CD8-positive, alpha-beta memory T cell (primary cell): ENCODE measurements at places on chromosomes 7 and 10. TPM values are rescaled to one million over a fixed set of nuclear protein-coding genes. Genes with fewer than 3 reads are reported as not detected.
A peak's percentile ranks its signal among the peaks of the same experiment; 100 is the strongest.

- no peaks in the 10 kb centered on the region for H3K27me3 ChIP-seq
- H3K4me3 ChIP-seq, result no peak overlapping the region
- H3K36me3 ChIP-seq, result peaks cover 5% of the 10 kb centered on the region
- H3K4me1 ChIP-seq, result peaks cover 83% of the 10 kb centered on the region
- no peak overlapping the region for H3K27ac ChIP-seq
- DNase-seq, result no peak
Observed at GRCh38 chr10:32341596-32341995, 5.4 kb downstream of the EPC1 start.

The COL17A1 gene
- not detected for total RNA-seq

GRCh38 chr7:112257073-112257472 lies 50.6 kb downstream of the ZNF277 start:
- no peaks in the 10 kb centered on the region for H3K4me1 ChIP-seq
- no peak for DNase-seq
- H3K4me3 ChIP-seq, result no peak overlapping the region
- H3K27ac ChIP-seq, result no peak overlapping the region

- no peaks in the 10 kb centered on the region for H3K4me1 ChIP-seq
- DNase-seq, result no peak
- no peaks in the 10 kb centered on the region for H3K36me3 ChIP-seq
- no peak overlapping the region for H3K4me3 ChIP-seq
- H3K27me3 ChIP-seq, result no peaks in the 10 kb centered on the region
- no peak overlapping the region for H3K27ac ChIP-seq
Observed at GRCh38 chr10:113326160-113327111, 226.4 kb upstream of the HABP2 start.

DNA sequence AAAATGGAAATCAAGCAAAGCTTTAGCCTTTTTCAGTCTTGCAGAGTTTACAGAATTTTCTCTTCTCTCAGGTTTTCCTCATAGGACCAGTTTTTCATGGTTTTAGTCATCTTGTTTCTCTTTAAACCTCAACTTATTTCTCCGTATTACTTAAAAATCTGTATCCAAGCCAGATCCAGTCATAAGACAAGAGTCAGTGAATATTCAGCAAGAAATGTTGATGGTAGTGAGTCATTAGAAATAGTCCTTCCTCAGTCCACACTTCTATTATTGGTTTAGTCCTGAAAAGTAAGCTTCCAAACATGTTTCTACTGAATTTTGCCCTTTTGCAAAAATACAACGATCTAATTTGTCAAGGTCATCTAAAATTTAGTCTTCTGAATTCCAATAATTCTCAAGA lies 107.0 kb downstream of the VIM start:
- no peak for DNase-seq
- H3K36me3 ChIP-seq, result no peaks in the 10 kb centered on the region
- no peak overlapping the region for H3K4me3 ChIP-seq
- no peaks in the 10 kb centered on the region for H3K4me1 ChIP-seq

DNA sequence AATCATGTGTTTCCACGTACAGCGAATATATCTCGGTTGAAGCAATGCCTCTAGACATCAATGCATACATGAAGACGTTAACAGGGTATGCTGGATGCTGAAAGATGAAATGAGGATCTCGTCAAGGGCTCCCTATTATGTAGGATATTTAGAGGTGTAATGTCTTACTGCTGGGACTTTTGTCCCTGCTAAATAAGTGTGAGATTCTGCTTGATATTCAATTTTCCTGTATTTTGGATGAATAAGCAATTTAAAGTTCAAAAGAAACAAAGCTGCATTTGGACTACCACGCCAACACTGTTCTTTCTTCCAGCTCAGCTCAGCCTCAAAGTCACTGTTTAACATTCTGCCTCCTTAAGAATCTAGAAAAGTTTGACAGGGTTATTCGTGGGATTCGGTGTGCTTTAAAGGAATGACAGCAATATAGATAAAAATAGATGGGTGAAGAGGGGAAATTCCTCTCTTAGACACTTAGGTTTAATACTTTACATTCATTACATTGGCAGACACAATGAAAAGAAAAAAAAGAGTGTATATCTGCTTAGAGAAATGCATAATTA lies 110.1 kb upstream of the RHEB start:
- no peak overlapping the region for H3K27ac ChIP-seq
- no peak overlapping the region for H3K4me3 ChIP-seq
- no peaks in the 10 kb centered on the region for H3K27me3 ChIP-seq
- DNase-seq, result no peak

DNA sequence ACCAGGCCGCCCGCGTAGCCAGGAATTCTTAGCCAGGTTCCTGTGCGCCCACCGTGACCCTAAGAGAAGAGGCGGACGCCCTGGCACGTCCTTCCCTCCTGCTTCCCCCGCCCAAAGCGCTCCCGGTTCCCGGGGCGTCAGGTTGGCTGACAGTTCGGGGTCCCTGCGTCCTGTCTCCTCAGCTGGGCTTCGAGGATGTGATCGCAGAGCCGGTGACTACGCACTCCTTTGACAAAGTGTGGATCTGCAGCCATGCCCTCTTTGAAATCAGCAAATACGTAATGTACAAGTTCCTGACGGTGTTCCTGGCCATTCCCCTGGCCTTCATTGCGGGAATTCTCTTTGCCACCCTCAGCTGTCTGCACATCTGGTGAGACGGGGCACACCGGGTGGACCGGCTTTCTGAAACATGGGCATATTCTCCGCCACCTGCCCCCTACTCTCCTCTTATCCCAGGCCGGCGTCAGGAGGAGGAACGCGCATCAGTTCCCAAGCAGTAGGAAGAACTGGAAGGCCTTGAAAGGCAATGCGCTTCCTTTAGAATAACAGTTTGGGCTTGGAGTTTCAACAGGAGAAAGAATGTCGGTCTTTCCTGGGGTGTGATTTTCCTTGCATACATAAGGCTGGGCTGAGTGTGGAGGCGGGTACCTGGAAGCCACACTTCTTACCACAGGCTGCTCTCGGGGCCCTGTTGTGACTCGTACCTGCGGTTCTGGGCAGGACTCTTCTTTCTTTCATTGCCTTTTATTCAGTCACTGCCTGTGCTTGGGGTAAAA lies 728 bp downstream of the CAV2 start:
- no peaks in the 10 kb centered on the region for H3K36me3 ChIP-seq
- H3K4me1 ChIP-seq, result peaks cover 7% of the 10 kb centered on the region

GRCh38 chr10:3852147-3852904 lies 67.3 kb upstream of the KLF6 start:
- no peaks in the 10 kb centered on the region for H3K36me3 ChIP-seq
- peak; percentile 46 for DNase-seq
- no peaks in the 10 kb centered on the region for H3K27me3 ChIP-seq

DNA sequence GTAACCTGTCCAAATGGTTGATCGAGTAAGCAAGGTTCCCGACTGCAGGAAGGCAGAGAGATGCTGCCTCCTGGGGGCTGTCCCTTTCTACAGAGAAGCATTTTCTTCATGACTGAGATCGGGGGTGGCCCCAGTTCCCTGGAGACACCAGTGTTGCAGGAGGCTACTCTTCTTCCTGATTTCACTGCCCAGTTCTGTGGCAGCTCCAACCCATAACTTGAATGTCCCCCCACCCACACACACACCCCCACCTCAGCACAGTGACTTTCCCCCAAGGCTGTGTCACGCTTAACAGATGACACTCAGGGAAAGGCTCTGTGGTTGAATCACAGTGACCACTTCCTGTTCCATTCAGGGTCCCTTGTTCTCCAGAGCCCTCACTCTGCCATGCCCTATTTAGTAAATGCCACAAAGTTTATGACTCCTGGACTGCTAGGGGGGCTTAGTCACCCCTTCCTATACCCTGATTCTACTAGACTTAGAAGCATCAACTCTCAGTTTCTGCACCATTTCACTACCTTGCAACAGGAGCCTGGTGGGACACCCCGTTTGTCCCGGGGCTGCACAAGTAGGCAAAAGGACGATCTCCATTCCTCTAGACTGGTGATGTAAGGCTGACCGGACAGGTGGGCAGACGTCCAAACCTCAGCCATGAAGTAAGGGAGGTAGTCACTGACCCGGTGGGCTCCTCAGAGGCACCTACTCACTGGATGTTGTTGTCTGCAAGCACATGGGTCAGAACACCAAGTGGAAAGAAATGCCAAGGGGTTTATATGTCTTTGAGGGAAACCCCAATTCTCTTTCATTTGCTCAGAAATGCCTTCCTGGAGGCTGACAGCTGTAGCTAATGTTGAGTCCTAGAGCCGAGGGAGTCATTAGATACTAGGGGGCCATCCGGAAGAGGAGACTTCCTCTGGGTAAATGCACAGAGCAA lies 31.3 kb upstream of the SMC3 start:
- H3K4me1 ChIP-seq, result peaks cover 11% of the 10 kb centered on the region
- no peaks in the 10 kb centered on the region for H3K36me3 ChIP-seq
- H3K27ac ChIP-seq, result no peak overlapping the region
- no peak overlapping the region for H3K4me3 ChIP-seq
